ENCODE measurements at places on chromosomes 11 and 22.

DNA sequence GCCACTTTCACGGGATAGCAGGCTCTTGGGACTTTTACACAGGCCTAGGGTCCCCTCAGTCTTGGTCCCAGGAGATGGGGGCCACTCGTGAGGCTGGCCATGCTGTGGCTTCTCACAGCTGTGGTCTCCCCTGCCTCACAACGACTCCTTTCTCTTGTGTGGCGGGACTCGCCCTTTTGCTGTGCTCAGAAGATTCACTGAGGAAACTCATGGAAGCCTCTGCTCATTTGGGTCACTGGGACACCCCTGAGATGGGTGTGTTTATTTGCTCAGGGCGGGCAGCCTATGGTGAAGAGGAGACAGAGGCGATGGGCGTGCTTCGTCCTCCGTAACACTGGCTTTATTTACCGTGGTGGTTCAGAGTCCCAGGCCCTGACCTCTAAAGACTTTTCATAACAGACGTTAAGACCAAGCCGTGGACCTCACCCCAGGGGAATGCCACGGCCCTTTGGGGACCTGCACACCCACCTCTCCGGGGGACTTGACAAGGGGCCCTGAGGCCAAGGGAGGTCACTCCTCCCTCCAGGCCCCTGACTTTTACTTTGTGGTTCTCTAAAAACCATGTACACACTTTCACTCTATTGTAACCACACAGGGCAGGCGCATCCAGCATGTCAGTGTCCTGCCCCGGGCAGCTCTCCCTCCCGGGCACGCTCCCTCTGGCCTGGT lies 15.5 kb downstream of the TEF start:
- no peak for DNase-seq

- no peak for DNase-seq
Measured at GRCh38 chr22:17140826-17141766, 18.0 kb downstream of the HDHD5 start.

- no peak for DNase-seq
Measured at GRCh38 chr22:43882122-43882767, 9.6 kb downstream of the PNPLA5 start.

DNA sequence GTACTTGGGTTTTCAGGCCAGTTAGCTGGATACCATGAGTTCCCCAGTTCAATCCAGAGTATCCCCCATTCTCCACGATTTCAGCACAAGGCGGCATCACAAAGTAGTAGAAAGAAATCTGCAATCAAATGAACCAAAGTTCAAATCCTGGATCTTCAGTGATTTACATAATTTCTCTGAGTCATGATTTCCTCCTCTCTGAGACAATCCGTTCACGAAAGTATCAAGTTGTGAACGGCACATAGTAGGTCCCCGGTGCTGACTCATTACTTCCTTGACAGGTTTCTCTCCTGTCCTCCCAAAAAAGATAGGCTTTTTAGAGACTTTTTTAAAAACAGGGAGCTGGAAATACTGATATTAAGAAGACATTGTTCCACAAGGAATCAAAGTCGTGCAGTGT lies 69.1 kb upstream of the AKIP1 start:
- DNase-seq: no peak

GRCh38 chr22:33659448-33659847 lies 260.8 kb downstream of the LARGE1 start:
- no peak for DNase-seq

DNA sequence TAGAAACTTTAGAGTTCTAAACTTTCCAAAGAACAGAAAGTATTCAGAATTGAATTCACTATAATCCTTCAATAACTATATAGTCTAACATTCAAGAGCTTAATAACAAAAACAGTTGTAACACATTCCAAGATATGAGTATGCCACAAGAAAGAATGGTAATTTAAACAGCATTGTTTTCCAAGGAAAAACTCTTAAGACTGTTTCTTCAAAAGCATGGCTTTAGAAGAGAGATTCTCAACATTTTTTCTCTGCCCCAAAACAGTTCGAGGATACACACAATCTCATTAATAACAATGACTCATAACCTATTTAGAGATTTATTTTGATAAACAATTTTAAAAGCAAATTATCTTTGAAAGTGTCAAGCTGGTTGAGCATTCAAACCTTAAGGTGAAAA lies 16.7 kb upstream of the ARHGAP32 start:
- no peak for DNase-seq

GRCh38 chr11:68362801-68363379 lies 50.5 kb downstream of the LRP5 start:
- no peak for DNase-seq

- no peak for DNase-seq
Measured at GRCh38 chr22:44362249-44363012, 49.7 kb upstream of the SHISAL1 start.

DNA sequence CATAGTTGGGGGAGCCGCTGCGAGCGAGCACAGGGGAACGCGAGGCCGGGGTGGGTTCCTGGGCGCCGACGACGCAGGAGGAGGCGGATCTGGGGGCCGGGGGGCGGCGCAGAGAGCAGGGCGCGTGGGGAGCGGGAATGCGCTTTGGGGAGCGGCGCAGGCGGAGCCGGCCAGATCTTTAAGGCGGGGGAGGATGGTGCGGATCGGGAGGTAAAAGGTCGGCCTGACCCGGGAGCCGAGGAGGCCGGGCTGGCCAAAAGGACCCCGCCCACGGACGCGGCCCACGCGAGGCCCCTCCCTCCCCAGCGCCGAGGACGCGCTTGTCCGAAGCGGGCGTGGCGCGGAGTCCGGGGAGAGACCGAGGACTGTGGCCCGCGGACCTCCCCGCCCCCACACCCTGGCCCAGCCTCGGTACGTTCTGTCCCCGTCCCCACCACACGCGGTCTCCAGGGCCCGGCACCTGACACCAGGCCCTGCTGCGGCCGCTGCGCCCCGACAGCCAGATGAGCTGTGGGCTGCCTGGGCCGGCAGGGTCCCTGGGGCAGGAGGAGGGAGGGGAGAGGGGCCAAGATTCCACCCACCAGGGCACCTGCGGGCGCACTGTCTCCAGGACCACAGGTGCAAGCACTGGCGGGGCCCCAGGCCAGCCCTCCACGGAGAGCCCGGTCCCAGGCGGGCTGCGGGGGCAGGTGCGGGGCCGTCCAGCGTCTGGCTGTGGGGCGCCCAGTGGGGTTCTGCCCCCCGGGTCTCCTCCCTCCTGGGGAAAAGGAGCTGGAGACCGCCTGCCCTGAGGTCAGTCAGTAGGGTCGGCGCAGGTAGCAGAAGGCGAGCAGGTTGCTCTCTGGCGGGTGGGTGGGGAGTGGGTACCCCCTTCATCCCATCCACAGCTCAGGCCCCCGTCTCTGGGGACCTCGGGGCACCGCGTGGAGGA lies 10.9 kb downstream of the PIM3 start:
- no peak for DNase-seq

GRCh38 chr11:15828215-15828853 lies 528.0 kb downstream of the SOX6 start:
- DNase-seq: no peak

- no peak for DNase-seq
Measured at GRCh38 chr11:104917271-104918112, 19.2 kb upstream of the CASP12 start.

GRCh38 chr22:39176143-39176713 lies 23.7 kb upstream of the CBX7 start:
- peak; percentile 88 for DNase-seq

GRCh38 chr11:108340973-108341372 lies 118.1 kb downstream of the ATM start:
- DNase-seq: no peak

DNA sequence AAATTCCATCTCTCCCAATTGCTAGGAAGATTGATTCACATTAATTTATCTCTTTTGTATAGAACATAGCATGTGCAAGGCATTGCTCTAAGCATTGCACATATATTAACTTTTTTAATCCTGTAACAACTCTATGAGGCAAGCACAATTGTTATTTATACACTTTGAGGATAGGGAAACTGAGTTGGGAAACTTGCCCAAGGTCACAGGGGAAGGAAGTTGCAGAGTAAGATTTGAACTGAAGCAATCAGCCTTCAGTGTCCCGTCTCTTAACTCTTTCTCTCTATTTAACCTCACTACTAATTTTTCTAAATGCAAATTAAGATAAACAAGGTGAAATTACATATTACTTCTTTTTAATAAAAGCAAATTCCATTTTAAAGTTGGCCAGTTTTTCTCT lies 22.2 kb downstream of the OR56B4 start:
- no peak for DNase-seq

- no peak for DNase-seq
Measured at GRCh38 chr11:65129649-65130441, 4.5 kb downstream of the SYVN1 start.

- no peak for DNase-seq
Measured at GRCh38 chr11:36411202-36411640, 98.9 kb downstream of the TRAF6 start.

DNA sequence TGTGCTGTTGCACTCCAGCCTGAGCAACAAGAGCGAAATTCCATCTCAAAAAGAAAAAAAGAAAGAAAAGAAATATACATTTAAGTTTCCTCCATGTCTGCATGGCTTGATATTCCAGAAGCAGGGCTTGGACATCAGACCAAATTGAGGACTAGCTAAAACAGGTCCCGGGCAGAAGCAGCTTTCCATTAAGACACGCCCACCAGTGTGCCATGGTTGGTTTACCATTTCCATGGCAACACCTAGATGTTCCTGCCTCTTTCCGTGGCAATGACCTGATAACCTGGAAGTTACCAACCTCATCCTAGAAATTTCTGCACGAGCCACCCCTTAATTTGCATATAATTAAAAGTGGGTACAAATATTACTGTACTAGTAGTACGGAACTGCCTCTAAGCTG lies 111.3 kb downstream of the NAT10 start:
- DNase-seq: no peak

DNA sequence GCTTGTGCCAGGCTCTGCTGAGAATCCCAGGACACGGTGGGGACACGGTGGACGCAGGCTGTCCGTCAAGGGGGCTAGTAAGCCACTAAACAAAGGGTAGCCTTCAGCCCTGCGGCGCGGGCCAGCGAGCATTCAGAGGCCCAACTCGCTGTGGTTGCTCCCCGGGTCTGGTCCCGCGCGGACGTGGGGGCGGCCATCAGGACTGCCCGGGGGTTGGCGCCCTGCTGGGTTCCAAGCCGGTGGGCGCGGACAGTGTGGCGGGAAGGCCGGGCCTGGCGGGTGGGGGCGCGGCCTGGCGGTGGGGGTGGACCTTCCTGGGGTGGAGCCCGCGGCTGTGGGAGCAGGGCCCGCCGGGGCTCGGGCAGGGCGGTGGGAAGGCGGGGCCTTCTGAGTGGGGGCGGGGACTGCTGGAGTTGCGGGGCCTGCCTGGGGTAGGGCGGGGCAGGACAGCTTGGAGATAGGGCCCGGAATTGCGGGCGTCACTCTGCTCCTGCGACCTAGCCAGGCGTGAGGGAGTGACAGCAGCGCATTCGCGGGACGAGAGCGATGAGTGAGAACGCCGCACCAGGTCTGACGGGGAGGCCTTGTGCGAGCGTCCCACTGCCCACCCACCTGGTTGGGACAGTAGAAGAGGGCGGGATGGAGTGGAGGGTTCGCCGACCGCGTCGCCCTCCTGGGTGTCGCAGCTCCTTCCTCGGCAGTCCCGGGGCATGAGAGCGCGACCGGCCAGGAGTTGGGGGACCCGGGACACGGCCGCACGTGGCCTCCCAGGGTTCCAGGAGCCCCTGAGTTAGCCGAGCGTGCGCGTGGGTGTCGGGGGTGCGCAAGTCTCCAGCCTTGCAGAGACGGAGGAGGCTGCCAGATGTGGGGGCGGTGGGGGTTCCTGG lies at the start of gene SERHL2:
Gene SERHL2, plus strand, starts transcription at position 482 of the 887 bp plus-strand sequence. Its CDS starts 65 bp downstream, at position 547.
- peak; percentile 89 for DNase-seq

GRCh38 chr11:439315-440064 lies 2.3 kb downstream of the ANO9 start:
- DNase-seq: no peak

DNA sequence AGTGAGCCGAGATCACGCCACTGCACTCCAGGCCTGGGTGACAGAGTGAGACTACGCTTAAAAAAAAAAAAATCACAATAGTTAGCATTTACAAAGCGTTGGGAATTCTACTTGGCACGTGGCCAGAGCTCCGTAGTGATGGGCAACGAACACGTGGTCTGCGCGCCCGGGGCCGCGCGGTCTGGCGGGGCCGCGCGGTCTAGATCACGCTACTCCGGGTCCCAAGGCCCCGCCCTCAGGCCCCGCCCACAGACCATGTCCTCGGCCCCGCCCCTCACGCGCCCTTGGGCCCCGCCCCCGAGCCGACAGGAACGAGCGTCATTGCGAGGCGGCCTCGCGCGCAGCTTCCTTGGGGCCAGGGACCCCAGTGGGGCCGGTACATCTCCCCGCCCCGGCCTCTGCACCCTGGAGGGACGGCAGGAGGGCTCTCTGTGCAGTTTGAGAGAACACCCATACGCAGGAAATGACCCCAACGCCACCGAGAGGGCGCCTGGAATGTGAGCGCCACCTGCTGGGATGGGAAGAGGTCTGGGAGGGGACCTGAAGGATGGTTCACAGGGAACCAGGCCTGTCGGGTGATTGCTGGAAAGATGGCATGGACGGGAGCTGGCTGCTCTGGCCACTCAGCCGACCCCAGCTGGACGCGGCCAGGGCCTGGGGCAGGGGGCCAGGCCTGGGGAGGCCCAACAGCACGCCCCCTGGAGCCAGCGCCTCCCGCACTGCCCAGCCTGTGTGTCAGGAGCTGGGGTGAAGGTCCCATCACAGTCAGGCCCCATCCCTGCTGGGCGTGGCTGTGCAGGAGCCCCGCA lies 2.0 kb upstream of the PTDSS2 start:
- peak; percentile 94 for DNase-seq

Measured in dermis microvascular lymphatic vessel endothelial cell (primary cell).